ENCODE measurements at places on chromosomes 16 and 17.

- no peak for DNase-seq
Observed at GRCh38 chr16:12434567-12434966, 369.1 kb downstream of the CPPED1 start.

GRCh38 chr17:69528035-69528434 lies 113.5 kb downstream of the MAP2K6 start:
- no peak for DNase-seq

GRCh38 chr16:73228649-73229048 lies 180.7 kb upstream of the ZFHX3 start:
- DNase-seq: no peak

- DNase-seq: no peak
Observed at GRCh38 chr16:79400462-79401149, 199.9 kb downstream of the MAF start.

- no peak for DNase-seq
Observed at GRCh38 chr17:16044487-16044886, 44.9 kb downstream of the TTC19 start.

- DNase-seq: no peak
Observed at GRCh38 chr17:80359422-80360110, 55.4 kb upstream of the ENDOV start.

DNA sequence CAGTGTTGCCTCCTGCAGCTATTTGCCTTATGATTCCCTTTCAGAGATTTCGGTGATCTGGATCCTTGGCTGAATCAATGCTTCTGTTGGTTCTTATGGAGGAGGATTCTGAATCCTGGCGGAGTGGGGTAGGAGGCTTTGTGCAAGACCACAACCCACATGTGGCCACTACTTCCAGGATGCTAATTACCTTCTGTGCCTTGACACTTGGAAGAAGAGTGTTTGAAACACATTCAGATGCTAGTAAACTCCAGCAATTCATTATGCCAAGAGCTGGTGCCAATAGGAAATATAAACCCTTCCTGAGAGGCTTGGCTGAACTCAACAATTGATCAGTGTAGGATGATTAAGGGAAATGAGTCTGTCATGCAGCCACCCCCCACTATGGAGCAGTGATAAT lies 12.1 kb upstream of the NLRP1 start:
- DNase-seq: no peak

DNA sequence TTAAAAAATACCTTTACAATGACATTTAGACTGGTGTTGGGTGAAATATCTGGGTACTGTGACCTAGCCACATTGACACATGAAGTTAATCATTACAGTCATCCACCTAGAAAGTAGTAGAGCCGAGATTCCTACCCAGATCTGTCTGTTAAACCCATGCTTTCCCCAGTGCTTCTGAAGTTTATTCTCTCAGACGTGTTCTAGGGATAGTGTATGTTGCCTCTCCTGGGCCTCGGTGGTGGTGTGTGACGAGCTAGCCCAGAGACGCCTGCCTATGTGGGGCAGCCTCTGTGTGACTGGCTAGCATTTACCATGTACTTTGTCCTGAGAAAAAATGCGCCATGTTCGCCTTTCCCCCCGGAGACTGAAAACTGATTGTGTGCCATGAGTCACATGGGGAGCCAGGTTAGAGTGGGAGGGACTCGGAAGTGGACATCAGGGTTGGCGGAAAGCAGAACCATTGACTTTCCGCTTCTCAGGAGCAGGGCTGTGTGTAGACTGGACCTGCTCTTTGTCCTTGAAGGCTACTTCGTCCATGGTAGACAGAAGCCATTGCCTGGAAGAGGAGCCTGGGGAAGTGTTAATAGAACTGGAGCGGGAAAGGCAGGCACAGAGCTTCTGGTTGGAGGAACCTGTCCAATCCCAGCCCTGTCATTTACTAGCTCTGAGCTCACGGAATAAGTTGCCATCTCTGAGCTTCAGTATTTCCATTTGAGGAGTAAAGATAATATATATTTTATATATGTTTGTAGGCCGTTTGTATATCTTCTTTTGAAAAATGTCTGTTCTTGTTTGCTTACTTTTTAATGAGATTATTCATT lies 235.5 kb downstream of the SNX29 start:
- DNase-seq: no peak

DNA sequence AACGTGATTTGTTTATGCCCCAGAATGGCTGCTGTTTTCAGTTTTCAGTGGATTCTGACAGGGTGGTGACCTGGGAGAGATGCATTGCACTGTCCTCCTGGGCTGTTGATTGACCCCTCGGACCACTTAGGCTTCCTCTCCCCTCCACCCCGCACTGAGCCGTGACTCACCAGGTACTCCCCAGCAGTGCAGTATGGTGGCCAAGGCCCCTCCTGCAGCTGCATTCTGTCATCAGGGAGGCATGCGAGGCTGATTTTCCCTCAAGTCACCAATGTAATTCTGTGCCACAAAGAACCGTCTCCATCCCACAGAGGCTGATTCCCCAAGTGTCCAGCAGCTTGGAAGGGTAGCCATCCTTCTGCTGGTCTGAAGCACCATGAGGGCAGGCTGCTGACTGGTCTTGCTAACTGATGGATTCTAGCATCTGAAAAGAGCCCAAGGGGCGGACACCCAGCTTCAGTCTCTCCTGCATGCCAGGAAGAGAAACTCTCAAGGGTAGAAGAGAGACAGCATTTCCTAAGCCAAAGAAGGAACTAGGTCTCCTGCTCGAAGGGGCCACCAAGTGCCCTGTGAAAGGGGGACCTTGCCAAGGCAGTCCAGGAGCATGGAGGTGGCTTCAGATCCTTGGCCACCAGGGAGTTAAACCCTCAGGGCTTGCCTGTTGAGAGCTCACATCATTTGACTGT lies 148.1 kb downstream of the SOCS1 start:
- no peak for DNase-seq

- DNase-seq: no peak
Observed at GRCh38 chr17:1007310-1008007, 10.5 kb downstream of the TIMM22 start.

DNA sequence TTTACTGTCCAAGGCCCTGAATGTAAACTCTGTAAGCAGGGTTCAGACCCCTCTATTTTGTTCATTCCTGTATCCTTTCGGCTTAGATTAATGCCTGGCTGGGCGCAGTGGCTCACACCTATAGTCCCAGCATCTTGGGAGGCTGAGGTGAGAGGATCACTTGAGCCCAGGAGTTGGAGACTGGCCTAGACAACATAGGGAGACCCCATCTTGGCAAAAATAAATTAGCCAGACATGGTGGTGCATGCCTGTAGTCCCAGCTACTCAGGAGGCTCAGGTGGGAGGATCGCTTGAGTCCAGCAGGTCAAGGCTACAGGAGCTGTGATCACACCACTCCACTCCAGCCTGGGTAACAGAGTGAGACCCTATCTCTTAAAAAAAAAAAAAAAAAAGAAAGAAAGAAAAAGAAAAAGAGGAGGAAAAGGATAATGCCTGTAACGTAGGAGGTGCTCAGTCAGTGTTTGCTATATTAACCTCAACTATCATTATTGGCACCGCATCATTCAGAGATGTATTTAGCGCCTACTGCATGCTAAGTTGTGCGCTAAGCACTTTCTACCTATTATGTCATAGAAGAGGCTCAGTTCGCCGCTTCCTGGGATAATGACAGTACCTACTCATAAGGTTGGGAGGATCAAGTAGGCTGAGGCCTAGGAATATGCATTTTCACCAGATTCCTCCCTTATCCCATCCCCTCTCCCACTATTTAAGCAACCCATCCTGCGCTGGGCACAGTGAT lies 5.0 kb downstream of the SOCS1 start:
- no peak for DNase-seq

GRCh38 chr17:75627094-75627493 lies 6.1 kb upstream of the SMIM5 start:
- DNase-seq: no peak

GRCh38 chr17:64240741-64241347 lies 22.2 kb downstream of the TEX2 start:
- DNase-seq: no peak

- DNase-seq: no peak
Observed at GRCh38 chr16:74747-75334, 2.4 kb upstream of the RHBDF1 start.

DNA sequence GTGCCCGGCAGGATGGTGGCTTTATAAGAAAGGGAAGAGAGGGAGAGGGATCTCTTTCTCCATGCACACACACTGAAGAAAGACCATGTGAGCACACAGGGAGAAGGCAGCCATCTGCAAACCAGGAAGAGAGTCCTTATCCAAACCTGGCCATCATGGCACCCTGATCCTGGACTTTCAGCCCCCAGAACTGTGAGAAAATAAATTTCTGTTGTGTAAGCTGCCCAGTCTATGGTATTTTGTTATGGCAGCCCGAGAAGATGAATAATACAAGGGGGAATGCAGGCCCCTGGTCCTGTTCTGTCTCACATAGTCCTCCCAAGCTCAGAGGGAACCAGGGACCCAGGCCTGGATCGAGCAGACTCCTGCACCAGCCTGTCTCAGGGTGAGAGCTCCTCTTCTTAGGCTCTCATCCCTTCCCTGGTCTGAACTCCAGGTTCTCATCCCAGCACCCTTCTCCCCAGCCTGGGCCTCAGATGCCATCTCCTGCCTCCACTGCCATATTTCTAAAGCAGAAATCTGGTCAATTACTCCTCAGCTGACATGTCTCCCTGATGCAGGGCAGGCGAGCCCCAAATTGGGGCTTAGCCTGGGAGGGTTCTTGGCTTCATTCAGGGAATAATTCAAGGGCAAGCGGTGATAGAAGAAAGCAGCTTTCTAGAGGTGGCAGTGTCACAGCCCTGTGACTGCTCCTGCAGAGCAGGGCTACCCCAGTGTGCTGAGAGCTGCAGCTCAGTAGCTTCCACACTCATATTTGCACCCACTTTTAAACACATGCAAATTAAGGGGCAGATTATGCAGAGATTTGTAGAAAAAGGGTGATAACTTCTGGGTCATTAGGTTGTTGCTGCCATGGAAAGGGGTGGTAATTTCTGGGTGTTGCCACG lies 28.8 kb downstream of the IGFBP4 start:
- DNase-seq: no peak

GRCh38 chr17:50799582-50799981 lies 32.3 kb upstream of the ANKRD40CL start:
- no peak for DNase-seq

DNA sequence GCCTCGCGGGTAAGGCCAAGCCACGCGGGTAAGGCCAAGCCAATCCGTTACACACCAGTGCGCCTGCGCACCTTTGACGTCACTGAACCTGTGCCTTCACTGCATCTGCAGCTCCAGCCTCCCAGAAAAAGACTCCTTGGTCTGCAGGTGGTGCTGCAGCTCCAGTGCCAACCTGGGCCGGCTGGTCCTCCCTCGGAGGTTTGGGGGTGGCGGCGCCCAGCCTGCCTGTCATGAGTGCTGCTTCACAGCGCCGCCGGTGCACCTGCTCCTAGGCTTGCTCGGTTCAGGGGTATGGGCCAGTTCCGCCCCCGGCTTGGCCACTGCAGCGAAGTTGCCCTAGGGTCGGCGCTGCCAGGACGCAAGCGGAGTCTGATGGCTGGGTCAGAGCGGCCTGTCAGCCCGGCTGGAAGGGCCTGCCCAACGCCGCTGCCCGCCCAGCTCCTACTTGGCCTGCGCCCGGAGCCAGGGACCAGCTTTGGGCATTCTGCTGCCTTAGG lies 146.6 kb downstream of the USP22 start:
- DNase-seq: no peak

DNA sequence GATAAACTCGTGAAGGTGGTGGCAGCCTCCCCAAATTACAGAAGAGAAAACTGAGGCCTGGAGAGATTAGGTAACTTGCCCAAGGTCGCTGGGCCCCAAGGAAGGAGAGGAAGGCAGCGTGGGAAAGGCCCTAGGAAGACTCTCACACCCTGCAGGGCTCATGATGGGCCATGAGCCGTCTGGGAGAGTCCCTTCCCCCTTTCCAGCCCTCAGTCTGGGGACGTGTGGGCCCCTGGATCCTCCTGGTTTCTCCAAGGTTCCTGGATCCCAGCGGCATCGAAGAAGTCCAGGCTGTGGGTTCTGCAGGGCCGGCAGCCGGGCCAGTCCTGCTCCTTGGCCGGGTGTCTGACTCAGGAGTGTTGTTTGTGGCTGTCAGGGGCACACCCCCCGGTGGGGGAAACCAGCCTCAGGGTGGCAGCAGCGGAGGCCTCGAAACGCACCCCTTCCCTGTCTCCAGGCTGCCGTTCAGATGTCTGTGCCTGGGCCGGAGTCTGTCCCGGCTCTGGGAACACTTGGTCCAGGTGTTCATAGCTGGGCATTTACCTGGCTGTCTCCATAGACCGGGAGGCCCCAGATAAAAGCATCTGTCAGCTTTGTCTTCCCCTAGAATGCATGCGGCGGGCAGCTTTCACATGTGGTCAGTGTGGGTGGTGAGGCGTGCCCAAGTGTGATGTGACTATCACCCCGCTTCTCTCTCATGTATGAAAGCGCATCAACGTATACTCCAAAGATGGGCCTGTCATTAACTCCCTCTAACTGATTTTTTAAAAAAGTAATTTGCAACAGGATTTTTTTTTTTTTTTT lies 3.7 kb upstream of the RAP1GAP2 start:
- no peak for DNase-seq

GRCh38 chr16:4350365-4350786 lies 745 bp downstream of the PAM16 start:
- no peak for DNase-seq

DNA sequence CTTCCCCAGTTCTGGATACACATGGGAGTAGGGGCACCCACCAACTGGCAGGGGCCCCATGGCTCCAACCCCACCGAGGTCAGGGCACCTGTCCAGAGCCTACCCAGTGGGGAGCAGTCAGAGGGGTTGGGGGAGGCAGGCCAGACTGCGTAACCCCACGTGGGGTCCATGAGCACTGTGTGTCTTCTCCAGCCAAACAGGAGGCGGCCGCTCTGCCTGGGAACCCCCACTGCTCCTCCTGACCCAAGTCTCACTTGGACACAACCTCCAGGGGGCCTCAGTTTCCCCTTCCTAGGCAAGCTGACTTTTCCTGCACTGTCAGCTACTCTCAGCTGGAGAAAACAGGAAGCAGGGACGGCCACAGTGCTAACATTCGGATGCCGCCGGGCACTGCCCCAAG lies 7.5 kb downstream of the ZNF469 start:
- DNase-seq: no peak

DNA sequence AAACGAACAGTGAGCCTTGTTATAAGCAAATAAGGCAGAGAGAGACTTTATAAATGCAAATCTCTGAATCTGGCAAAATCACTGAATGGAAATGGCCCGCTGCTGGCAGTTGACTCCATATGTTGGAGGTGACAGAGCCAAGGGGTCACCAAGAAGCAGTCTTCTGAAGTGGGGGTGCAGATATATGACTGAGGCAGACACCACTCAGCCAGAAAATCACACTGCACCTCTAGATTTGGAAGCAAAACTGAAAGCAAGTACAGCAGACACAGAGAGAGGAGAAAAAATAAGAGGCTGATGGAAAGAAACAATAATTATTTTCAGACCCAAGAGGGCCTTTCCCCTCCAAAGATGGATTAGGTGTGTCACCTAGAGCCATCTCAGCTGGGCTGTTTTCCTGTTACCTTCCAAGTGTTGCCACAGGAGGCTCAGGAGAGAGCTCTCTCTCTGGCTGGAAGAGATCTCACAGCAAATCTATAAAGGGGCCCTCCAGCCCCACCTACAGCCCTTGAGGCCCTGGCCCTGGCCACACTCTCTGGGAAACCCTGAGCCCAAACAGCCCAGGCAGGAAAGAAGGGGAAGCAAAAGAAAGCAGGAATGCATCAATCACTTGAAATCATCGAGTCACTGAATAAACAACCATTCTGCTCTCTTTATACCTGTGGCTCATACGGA lies 585.1 kb upstream of the PSMD7 start:
- no peak for DNase-seq

- DNase-seq: peak; percentile 36
Observed at GRCh38 chr17:48541577-48542113, 3.3 kb downstream of the HOXB2 start.

Measured in glutamatergic neuron (in vitro differentiated cells).